Fibroblast of pulmonary artery (primary cell): ENCODE measurements at places on chromosomes 3 and 15.
A peak's percentile ranks its signal among the peaks of the same experiment; 100 is the strongest.

DNA sequence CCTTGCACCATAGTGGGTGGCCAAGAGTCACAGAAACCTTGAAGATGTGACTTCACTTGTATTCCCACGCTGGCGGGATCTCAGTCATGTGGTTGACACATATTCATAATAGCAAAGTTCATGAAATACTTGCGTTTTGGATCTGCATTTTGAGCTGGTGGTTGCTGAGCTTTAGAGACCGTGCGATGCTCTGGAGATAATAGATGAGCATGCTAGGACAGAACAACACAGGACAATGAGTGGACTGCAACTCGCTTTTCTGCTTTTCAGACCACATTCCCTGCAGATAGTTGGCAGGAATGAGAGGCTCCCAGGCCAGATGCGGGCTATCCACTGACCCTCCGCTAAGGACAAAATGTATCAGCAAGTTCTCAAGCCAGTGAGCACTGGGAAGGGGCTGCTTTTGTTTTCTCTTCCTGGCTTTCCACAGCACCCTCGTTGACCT, 13.8 kb upstream of the STARD5 start:
- DNase-seq, result peak; percentile 16

DNA sequence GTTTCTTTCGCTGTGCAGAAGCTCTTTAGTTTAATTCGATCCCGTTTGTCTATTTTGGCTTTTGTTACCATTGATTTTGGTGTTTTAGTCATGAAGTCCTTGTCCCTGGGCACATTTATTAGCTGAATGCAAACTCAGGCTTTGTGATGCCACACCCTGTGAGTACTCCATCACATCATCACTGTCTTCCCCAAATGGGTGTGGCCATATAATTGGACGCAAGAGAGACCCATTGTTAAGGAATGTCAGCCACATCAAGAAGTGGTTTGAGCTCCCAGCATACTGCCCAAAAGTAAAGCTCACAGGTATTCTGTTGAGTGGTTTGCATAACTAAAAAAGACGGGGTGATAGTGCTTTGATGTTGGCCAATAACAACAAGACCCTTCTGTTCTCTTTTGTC, 245.7 kb downstream of the SV2B start:
- no peak for DNase-seq

DNA sequence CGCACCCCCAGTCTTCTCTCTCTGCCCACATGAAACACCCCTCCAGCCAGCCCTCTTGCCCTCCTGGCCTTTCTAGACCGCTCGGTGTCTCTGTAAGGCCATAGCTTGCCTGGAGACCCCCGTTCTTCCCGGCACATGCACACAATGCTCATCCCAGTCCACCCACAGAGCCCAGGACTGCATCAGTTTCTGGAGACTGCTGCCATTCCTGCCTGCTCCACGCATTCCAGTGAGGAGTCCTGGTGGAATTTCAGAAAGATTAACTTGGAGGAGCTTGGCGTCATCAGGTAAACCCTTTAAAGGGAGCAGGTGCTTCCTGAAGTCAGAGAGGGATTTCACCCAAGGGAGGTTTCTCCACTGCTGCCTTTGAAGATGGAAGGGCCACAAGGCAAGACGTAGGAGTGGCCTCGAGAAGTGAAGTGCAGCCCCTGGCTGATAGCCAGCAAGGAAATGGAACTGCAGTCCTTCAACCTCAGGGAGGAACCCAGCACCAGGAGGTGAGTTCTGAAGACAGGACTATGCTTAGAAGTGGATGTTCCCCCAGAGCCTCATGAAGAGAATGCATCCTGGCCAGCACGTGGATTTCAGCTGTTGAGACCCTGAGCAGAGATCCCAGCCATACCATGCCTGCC, 19.2 kb downstream of the SLC41A3 start:
- no peak for DNase-seq

GRCh38 chr3:86961297-86961696, 29.7 kb downstream of the VGLL3 start:
- peak; percentile 55 for DNase-seq

DNA sequence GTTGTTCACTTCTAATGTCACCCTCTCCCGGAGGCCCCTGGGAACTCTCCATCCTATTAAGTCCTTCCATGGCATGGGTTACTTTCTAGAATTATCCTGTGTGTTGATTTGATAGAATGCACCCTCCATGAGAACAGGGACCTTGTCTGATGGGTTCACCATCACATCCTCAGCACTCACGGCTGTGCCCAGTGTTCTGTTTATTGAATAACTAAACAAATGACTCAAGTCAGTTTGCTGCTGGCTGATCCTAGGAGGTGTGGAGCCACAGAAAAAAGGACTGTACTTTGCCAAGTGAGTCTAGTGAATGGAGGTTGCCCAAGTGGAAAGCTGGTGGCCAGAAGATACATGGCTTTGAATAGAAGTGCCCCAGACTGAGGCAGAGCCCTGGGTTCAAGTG, 48.5 kb upstream of the RAB6B start:
- DNase-seq, result no peak

DNA sequence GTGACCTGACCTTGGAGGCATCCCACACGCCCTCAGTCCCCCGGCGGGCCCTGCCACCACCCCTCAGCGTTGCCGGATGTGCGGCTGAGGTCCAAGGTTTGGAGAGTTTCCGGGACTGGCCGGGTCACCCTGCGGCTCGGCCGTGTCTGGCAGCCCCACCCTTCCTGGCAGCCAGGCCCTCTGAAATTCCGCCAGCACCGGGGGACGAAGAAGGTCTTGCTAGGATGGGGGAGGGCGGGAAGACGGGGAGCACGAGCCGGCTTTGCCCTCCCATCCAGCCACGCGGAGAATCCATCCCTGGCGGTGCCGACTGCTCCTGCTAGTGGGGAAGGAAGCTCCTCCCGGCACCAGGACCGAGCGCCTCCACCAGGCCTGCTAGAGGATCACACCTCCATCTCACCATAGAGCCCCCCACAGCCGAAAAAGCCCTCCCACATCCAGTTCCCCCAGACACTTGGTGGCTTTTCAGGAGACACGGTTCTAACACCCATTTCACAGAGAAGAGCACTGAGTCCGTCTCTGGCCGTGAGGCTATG, 81.5 kb downstream of the CPN2 start:
- peak; percentile 96 for DNase-seq

DNA sequence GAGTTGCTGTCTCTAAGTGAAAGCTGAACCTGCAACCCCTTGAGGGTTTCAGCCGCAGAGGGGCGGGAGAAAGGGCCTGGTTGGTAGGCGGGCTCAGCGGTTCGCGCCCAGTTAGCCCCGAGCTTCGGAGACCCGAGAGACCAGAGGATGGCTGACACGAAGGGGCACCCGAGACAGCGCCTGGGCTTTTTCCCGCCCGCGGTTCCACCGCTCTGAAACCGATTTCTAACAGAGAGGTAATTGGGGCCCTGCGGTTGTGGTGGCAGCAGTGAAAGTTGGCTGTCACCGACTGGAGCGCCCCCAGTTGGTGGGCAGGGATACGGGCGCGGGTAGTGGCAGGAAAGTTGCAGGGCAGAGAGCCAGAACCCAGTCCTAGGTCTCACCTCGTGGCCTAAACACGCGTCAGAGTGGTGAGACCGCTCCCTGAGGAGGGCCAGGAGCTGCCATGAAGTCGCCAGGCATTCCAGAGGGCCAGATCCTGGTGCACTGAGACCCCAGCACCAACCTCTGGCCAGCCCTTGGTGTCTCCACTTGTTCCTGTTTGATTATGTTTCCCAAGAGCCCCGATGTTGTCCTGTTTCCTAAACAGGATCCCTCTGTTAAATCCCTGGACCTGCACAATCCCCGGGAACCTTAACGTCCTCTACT, 625 bp upstream of the ELL3 start:
- DNase-seq, result peak; percentile 75

DNA sequence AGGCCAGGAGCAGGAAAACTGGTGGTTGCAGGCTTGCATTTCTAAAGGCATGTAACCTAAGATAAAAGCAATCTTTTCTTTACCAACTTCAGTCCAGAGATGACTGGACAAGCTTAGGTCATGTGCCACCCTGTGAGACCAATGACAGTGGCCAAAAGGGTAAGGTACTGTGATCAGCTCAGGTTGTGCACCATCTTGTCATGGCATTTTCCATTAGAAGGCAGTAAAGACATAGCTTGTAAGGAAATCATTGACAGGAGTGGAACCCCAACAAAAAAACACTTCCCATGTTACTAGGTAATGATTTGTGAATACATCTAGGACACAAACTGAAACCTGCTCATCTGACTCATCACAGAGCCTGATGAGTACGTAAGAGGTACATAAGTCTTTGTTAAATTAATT, 35.2 kb downstream of the SSR3 start:
- DNase-seq, result no peak

GRCh38 chr3:76552653-76553052, 487.2 kb upstream of the ROBO2 start:
- DNase-seq, result peak; percentile 10

DNA sequence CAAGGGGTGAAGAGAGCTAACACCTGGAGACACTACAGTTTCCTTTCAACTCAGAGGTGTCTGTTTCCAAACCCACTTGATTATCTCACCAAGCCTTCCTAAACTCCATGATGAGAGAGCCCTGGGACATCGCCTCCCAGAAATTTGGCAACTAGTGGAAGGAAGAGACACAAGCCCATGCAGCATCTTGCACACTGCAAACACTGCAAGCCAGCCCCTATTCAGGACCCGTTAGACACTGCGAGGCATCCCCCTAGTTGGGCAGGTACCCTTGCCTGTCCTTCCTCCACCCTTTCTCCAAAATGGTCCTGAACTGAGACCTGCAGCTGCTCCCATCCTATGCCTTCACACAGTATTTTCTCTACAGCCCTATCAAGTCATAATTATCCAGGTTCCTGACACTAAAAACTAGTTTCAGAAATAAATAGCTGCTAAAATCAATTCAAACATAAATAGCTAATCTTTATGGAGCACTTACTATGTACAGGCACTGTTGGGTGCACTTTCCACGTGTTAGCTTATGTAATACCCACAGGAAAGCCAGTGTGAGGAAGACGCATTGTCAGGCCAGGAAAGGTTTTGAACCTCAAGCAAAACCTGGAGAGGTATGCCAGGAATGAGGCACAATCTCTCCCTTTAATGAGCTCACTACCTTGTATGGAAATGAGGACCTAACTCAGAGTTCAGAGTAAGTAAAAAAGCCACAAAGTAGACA, 2.8 kb downstream of the MAGI1 start:
- peak; percentile 44 for DNase-seq

DNA sequence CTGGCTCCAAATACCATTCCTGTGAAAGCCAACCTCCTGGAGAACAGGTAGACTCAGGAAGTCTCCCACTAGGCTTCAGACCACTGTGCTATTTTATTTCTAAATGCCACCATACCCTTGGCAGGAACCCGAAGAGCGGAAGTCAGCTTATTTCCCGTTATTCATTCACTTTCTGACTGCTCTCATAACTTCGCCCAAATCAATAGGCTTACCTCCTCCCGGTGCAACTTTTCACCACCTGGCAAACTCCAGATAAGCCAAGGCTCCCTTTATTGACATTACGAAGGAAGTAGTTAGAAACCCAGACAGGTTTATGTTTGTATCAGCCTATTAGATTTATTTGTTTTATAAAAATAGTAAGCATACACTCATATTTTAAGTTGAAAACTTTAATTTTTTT, 3.3 kb upstream of the CCDC54 start:
- no peak for DNase-seq

- DNase-seq, result no peak
Observed at GRCh38 chr3:190767851-190768250, 94.6 kb downstream of the GMNC start.

GRCh38 chr3:138842483-138843188, 7.9 kb upstream of the PIK3CB start:
- no peak for DNase-seq

DNA sequence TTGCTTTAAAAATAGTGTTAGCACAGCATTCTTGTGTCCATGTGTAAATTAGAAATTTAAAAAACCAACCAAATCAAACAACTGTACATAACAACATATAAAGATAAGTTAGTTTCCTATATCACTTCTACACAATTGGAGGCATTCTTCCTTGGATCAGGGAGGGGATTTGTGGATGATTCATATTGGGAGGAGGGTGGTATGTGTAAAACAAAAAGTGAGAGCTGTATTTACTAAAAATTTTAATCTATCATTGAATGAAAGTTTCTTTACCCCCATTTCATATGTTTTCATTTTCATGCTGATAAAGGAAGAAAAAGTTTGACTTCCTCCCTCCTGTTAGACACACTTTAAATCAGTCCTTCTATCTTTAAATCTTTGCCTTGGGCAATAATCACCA, 325.0 kb downstream of the SATB1 start:
- peak; percentile 23 for DNase-seq

- no peak for DNase-seq
Observed at GRCh38 chr15:40252438-40253166, 13.7 kb downstream of the PAK6 start.

- DNase-seq, result no peak
Observed at GRCh38 chr3:127384717-127385539, 97.1 kb upstream of the PRR20G start.

DNA sequence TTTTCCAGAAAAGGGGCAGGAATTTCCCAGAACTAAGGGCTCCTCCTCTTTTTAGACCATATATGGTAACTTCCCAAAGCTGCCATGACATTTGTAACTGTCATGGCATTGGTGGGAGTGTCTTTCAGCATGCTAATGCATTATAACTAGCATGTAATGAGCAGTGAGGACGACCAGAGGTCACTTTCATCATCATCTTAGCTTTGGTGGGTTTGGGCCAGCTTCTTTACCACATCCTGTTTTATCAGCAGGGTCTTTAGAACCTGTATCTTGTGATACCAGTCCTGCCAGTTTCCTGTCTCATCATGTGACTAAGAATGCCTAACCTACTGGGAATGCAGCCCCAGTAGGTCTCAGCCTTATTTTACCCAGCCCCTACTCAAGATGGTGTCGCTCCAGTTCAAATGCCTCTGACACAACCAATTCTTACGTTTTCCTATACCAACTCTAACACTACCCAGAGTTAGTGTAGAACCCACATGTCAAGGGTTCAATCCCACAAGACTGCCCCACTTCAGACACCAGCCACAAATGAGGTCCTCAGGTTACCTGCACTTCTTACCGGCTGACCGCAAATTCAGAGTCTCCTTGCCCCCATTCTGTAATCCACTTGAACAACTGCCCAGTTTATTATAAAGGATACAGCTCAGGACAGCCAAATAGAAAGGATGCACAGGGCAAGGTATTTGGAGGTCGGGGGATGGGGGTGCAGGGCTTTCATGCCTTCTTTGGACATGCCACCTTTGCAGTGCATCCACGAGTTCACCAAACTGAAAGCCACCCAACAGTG, 17.7 kb downstream of the FOXB1 start:
- DNase-seq, result no peak

DNA sequence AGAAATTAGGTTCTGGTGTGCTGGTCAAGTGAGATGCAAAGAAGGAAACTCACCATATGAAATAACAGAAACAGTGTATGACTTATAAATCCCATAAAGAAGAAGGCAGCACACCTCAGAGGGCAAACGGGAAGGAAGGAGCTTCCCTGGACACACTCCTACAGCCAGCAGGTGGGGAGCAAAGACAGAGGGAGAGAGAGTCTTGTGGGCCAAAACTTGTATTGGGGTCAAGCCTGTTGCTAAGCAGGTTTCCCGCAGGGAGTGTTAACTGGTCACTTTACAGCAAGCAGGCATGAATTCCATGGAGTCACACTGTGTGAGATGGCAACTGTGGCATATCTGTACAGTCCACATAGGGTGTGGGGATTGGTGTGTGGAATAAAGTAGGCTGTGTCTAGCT, 222.9 kb upstream of the NDN start:
- no peak for DNase-seq

- DNase-seq, result no peak
Observed at GRCh38 chr3:116246406-116246980, 198.8 kb downstream of the LSAMP start.

GRCh38 chr3:129940086-129940485, 34.4 kb upstream of the TRH start:
- DNase-seq, result no peak
